Right cardiac atrium (tissue), 5 donors: ENCODE measurements at places on chromosomes 5 and 9. TPM values are rescaled to one million over a fixed set of nuclear protein-coding genes. Genes with fewer than 3 reads are reported as not detected.

Gene MLANA
- not detected for total RNA-seq

Gene PDLIM4
- total RNA-seq, result 58.4 TPM

Gene TUSC1
- 17.3 TPM for total RNA-seq

Gene GFI1B
- total RNA-seq, result 0.46 TPM

Gene PDZD2
- 188 TPM for total RNA-seq

Gene SEMA5A
- 28.2 TPM for total RNA-seq

Gene MYOT
- 11.1 TPM for total RNA-seq

Gene FAM174A
- total RNA-seq, result 17.1 TPM

Gene FABP6
- not detected for total RNA-seq

Gene PAEP
- total RNA-seq, result not detected

Gene RFX3
- total RNA-seq, result 5.0 TPM

Gene CD180
- 1.3 TPM for total RNA-seq

Gene PCDHB13
- 4.3 TPM for total RNA-seq

Gene CNTNAP3B
- 31.7 TPM for total RNA-seq

Gene PCDHGA3
- total RNA-seq, result 4.9 TPM

Gene PHYHD1
- total RNA-seq, result 64.4 TPM

Gene TXNDC8
- not detected for total RNA-seq

Gene KIAA0825
- total RNA-seq, result 3.1 TPM

Gene ACTBL2
- total RNA-seq, result not detected

Gene SPINK1
- total RNA-seq, result not detected
